RPMI7951 (cell line): ENCODE measurements at places on chromosomes 11 and 22.

GRCh38 chr11:118074785-118075184, 2.1 kb upstream of the TMPRSS4 start:
- no peak for DNase-seq

GRCh38 chr22:27540656-27541396, 260.7 kb downstream of the MN1 start:
- no peak for DNase-seq

DNA sequence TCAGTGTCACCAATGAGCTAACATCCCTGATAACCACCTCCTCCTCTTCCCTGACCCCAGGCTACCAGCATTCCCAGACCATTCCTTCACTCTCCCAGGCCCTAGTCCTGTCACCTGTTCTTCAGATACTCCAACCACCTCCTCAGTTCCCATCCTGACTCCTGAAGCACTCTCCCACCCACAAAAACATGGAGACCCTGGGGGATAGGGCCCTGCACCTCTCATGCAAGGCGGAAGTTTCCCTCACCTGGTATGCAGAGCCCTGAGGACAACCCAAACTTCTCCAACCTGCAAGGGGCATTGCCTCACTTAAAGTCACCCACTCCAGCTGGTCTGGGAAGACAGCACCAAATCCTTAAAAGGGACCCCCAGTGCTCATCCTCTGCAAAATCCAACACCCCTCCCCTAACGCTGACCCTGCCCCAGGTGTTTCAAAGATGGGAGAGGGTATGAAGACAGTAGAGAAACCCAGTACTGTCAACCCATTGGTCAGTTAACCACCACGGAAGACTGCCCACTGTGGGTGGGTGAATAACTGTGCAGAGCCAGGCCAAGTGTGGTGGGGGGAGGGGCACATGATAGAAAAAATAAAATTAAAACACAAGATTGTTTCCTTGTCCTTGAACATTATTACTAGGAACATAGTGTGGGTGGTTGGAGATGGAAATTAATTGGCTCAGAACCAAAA, 1.4 kb downstream of the TNKS1BP1 start:
- peak; percentile 13 for DNase-seq

- DNase-seq = no peak
These were observed 17.2 kb upstream of the BSX start for GRCh38 chr11:122998727-122999366.

GRCh38 chr22:46906326-46907045, 144.0 kb downstream of the TBC1D22A start:
- DNase-seq = no peak

DNA sequence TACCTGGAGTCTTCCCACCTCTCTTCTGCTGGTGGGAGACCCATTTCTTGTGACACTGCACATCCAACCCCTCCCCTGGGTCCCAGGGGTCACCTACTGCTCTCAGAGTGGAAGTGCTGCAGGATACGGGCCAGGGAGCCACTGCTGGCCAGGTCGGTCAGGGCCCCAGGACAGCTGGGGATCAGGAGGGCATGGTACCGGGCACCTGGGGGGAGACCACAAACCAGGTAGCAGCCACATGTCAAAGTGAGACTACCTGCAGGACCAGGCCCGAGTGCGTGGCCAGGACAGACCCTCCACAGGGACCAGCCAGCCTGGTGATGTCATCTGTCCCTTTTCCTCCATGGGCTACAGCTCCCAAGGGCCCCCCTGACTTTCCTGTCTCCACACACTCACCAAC, 3.9 kb downstream of the GATD1 start:
- no peak for DNase-seq

DNA sequence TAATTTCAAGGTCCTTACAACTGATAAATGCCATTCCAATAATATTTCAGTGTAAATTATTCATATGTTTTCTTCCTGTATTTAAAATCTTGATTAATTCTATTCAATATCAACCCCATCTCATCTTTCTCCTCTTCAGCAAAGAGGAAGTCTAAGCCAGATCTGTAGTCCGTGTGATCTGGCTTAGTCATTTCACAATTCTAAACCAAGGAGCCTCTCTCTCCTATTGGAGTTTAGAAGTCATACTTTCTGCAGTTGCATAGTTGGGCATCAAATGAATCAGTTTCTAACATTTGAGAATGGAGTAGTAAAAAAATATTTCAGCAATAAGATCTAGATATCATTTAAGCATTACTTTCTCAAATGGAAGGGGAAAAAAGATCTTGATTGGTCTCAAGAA, 354.9 kb downstream of the JRKL start:
- no peak for DNase-seq
